NCI-H1694 treated with DMSO at 0.1 percent for 48 hours (cell line): ENCODE measurements at places on chromosomes 12 and 14.

DNA sequence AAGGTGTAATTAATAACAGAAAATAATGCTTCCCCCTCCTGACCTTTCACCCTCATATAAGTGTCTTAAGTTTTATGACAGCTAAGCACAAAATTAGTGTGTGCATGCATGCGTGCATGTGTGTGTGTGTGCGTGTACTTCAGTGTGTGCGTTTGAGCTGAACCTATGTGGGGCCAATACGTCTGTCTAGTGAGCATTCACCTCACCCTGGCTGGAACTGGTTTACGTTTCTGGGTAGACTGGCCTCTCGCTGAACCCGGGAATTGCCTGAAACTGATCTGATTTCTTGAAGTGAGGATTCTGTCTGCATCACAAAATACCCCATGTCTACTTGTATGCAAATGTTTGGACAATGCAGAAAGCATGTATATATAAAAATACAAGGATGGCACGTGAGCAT is 68.2 kb upstream of the TBX3 start:
- DNase-seq: no peak

GRCh38 chr14:81423504-81423903 is 23.4 kb upstream of the STON2 start:
- DNase-seq: no peak

DNA sequence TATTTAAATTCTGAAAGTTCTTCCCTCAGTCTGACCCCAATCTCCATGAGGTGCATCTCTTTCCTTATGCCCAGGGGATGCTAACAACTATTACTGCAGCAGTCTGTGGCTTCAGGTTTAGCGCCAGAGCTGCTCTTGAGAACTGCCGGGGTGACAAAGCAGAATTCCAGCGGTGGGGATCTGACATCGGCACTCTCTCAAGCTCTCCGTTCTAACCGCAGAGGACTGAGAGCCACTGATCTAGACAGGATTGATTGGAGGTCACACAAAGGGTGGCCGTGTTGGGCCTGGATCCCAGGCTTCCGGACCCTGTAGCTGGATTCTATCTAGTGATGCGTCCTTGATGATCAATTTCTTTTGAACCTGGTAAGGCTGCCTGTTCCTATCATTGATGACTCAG is 155.6 kb upstream of the TMEM132C start:
- DNase-seq: no peak

- DNase-seq: no peak
These were observed 46.7 kb upstream of the OASL start for GRCh38 chr12:121085506-121086353.

DNA sequence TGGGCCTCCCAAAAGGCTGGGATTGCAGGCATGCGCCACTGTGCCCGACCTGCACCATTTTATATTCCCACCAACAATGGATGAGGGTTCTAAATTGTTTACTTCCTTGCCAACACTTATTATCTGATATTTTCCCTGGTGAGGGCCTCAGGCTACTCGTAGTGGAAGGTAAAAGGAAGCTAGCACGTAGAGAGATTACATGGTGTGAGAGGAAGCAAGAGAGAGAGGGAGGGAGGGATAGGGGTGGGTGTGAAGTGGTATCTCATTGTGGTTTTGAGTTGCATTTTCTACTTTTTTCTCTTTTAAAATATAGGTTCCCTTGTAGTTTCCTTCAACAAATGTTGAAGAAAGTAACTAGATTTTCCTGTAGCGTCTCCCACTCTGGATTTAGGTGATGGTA is 30.9 kb downstream of the MYO1H start:
- no peak for DNase-seq

GRCh38 chr12:27504507-27504906 is 19.5 kb upstream of the PPFIBP1 start:
- no peak for DNase-seq

DNA sequence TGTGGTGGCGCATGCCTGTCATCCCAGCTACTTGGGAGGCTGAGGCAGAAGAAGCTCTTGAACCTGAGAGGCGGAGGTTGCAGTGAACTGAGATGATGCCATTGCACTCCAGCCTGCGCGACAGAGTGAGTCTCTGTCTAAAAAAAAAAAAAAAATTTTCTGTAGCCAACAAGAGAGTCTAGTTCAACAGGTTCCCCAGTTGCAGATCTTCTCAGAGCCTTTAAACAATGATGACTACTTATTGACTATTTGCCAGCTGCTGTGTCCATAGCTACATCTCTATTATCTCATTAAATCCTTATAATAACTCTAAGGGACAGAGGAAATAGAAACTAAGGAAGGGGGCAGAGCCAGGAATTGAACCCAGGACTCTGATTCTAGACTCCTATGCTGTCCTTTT is 15.2 kb upstream of the MYL2 start:
- DNase-seq: no peak

GRCh38 chr12:2129076-2129475 is 76.3 kb downstream of the CACNA1C start:
- DNase-seq: no peak

- no peak for DNase-seq
These were observed 93.7 kb downstream of the VCPKMT start for GRCh38 chr14:50022661-50023060.

DNA sequence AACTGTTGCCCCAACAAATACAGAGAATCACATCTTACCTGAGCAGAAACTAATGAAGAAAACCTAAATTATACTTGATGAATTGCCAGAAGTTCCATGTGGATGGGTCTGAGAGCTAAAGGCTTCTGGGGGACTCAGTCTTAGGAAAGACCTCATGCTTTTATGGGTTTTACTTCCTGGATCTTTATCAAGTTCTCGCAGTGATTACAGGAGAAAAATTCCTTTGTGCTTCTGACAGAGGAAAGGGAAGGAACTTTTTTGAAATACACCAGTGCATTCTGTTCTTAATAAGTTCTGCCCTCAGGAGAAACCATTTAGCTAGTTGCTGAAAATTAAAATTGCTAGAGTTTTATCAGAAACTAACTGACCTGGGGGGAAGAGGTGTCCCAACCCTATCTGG is 203.9 kb upstream of the KITLG start:
- no peak for DNase-seq

DNA sequence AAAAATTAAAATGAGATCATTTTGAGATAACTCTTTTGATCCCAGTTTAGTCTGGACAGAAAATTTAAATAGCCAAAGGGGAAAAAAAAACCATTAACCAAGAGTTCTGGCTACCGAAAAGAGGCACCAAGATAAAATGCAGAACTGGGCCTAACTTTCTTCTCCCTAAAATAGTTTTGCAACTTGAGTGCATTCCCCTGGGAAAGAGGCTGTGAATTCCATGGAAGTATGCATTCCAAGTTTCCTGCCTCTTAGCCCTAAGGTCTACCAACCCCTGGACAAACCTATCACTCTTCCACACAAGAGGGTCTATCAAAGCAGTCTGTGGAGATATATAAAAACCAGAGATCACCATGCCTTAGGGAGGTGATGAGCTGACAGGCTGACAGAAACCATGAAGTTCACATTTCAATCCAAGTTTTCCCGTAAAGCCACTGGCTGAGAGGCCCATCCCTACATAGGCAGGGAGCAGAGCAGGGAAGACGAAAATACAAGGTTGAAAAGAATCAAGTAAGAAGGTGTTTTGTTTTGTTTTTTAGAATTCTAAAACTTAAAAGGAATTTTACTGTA is 33.8 kb downstream of the DCP1B start:
- DNase-seq: no peak

GRCh38 chr14:105203057-105203531 is 22.0 kb upstream of the NUDT14 start:
- DNase-seq: peak; percentile 95

DNA sequence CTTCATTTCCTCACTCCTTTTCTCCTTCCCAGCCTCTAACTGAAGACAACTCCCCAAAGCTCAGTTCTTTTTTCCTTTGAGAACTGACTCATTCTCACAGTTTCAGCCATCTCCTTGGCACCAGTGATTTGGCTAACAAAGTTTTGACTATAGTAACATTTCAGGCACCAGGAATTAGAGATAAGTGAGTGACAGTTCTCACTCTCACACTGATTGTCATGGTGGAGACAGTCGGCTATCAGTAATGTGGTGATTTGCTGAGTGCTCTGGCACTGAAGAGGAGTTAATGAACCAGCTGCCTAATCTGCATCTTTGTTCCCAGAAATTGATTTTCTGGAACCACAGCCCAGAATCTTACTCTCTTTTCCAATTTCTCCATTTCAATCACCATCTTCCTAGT is 29.5 kb downstream of the HELB start:
- DNase-seq: no peak

GRCh38 chr12:124709722-124710687 is 142.6 kb upstream of the NCOR2 start:
- no peak for DNase-seq

DNA sequence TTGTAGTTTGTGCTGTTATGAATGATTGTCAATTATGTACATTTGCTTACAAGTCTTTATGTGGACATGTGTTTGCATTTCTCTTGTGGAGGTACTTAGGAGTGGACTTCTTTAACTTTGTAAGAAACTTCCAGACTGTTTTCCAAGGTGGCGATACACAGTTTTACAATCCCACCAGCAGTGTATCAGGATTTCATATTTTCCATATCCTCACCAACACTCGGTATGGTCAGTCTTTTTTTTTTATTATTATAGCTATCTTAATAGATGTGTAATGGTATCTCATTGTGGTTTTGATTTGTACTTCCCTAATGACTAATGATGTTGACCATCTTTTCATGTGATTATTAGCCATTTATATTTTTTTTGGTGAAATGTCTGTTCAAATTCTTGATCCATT is 73.7 kb upstream of the KCNH3 start:
- DNase-seq: no peak

- DNase-seq: no peak
These were observed at the start of gene FOXN4 for GRCh38 chr12:109308534-109309380. FOXN4 (minus strand) TSS chr12:109309284; CDS start chr12:109308321, 963 bp downstream.

DNA sequence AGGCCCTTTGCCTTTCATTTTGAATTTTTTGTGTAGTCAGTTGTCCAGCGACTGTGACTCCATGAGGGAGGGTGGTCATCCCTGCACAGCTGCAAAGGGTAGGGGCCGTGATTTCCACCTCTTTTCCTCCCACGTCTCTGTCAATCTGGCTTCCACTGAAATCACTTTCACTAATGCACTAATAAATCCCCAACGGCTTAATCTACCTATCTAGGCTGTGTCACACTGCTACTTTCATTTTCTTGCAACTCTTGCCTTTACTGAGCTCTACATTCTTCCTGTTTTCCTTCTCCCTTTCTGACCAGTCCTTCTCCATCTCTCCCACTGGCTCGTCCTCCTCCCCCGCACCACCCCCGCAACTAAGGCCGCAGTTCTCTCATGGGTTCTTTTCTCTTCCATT is 212.3 kb upstream of the FOXN3 start:
- no peak for DNase-seq

DNA sequence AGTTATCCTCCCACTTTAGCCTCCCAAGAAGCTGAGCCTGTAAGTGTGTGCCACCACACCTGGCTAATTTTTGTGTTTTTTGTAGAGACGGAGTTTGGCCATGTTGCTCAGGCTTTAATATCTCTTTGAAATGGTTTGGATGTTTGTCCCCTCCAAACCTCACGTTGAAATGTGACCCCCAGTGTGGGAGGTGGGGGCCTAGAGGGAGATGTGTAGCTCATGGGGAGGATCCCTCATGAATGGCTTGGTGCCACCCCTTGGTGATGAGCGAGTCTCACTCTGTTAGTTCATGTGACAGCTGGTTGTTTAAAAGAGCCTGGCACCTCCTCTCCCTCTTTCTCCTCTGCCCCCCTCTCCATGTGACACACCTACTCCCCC is 23.6 kb upstream of the TTC7B start:
- no peak for DNase-seq

- DNase-seq: no peak
These were observed 44.6 kb downstream of the FBXO21 start for GRCh38 chr12:117145597-117146154.

- DNase-seq: peak; percentile 45
These were observed 462 bp downstream of the KNTC1 start for GRCh38 chr12:122527478-122527944.

GRCh38 chr14:102055181-102055901 is 31.5 kb downstream of the HSP90AA1 start:
- DNase-seq: no peak

GRCh38 chr12:52349196-52349595 is 18.1 kb downstream of the KRT85 start:
- DNase-seq: no peak

DNA sequence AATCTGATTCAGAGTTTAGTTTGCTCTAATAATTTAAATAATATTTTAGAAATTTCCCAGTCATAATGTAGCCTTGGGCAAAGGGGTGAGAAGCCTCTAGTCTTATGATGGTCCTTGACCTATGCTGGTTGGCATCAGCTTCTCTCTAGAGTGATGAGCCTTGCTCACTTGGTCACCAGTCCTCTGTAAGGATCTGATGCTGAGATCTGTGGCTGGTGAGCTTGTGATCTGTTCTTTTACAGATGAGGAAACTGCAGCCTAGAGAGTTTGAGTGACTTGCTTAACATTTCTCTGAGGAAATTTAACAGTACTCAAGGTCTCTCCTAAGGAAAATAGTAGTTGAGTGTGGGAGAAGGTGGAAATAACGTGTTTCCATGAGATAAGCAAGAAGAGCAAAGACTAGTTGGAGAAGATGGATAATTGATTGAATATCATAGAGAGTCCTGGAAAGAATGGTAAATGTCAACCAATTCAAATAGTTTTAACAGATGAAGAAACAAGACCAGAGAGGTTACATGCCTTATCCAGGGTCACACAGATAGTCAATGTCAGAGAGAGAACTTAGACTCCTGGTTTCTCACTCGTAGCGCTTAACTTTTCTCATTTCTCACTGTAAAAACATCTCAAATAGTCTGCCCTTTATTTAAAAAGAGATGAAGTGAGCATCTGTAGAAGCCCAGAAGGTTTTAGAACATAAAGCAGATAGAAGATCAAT is 89.7 kb upstream of the ETV6 start:
- no peak for DNase-seq

GRCh38 chr14:75277008-75277814 is 1.4 kb upstream of the FOS start:
- peak; percentile 57 for DNase-seq
